ENCODE measurements at places on chromosomes 11 and 22.

- no peak for DNase-seq
These were observed 2.4 kb downstream of the LARGE1 start for GRCh38 chr22:33917744-33918406.

DNA sequence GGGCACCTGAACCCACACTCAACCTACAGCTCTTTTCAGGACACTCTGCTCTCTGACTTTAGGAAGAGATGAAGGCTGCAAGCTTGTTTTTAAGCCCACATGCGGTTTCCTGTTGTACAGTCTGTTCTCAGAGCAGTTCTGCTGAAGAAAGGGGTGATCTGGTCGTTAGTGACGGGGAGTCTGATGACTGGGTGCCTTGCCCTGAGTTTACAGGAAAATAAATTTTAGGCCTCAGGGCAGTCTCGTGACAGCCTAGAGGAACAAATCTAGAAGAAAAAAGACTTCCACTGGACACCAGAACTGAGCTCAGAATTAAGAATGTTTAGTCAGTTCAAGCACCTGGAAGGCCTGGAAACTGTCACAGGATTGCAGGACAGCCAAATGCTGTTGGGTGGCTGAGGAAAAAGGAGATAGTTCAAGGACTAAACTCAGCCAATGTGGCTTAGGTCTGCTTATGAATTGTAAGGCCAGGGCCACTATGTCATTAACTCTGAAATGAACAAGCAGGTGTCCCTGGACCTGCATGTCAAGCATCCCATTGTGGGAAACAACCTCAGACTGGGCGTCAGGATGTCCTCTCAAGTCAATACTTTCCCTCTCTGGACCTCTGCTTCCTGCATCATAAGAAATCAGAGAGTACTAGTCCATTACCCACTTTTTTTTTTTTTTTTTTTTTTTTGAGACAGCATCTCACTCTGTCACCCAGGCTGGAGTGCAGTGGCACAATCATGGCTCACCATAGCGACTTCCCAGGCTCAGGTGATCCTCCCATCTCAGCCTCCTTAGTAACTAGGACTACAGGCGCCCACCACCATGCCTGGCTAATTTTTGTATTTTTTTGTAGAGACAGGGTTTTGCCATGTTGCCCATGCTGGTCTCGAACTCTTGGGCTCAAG lies 5.7 kb downstream of the PIK3IP1 start:
- peak; percentile 60 for DNase-seq

DNA sequence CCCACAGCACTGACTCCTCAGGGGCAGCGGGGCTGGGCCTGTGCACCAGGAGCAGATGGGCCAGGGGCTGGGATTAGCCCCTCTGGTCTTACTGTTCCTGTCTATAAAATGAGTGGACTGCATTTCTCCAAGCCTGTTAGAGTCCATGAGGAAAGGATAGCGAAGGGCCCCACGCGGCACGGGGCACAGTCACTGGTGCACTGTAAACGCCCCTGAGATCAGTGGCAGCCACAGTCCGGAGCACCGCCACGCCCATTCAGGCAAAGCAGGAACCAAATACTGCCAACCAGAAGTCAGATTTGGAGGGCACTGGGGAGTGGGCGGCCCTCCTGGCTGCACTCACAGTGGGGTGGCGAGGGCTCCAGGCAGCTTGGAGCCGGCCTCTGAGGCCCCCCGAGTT lies 387.5 kb downstream of the TBC1D22A start:
- DNase-seq, result no peak

GRCh38 chr11:12121011-12121410 lies 10.6 kb downstream of the MICAL2 start:
- no peak for DNase-seq

DNA sequence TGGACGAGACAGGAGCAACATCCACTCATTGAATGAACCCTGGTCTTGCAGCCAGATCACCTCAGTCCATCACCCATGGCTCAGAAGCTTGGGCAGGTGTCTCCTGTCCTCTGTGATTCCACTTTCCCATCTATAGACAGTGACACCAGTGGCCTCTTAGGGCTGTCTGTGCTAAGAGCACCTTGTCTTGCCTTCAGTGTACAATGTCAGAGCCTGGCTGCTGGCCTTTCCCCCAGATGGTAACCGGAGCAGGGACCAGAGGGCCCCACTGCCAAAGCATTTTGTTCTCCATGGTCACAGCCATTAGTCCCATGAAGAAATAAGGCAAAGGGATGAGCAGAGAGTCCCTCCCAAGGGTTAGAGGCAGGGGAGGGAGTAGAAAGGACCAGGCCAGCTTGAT lies 35.4 kb downstream of the PKNOX2 start:
- DNase-seq, result no peak

DNA sequence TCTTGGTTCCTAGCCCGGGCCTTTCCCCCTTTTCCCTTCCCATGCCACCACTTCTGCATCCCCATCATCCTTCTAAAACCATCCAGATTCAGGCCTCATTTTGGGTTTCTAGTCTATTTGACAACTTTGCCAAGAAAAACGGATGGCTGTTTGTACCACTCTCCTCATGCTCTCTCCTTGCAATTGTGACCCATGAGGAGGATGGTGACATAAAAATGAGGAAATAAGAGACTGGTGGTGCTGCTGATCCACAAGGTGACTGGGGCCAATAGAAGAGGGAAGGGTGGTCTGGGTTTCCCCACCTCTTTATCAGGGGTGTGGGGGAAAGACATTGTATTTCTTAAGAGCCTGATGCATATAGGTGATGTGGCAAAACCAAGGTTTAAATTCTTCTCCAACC lies 1.0 kb downstream of the MS4A4A start:
- no peak for DNase-seq

DNA sequence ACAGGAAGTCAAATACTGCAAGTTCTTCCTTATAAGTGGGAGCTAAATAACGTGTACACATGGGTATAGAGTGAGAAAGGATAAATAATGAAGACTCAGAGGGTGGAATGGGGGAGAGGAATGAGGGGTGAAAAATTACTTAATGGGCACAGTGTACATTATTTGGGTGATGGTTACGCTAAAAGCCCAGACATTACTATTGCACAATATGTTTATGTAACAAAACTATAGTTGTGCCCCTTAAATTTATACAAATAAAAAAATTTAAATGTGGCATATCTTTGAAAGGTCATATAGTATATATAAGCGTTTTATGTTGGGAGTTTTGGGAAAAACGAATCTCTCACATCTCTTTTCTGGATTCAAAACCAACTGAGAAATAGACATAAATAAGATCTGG lies 96.1 kb downstream of the KIF18A start:
- no peak for DNase-seq

DNA sequence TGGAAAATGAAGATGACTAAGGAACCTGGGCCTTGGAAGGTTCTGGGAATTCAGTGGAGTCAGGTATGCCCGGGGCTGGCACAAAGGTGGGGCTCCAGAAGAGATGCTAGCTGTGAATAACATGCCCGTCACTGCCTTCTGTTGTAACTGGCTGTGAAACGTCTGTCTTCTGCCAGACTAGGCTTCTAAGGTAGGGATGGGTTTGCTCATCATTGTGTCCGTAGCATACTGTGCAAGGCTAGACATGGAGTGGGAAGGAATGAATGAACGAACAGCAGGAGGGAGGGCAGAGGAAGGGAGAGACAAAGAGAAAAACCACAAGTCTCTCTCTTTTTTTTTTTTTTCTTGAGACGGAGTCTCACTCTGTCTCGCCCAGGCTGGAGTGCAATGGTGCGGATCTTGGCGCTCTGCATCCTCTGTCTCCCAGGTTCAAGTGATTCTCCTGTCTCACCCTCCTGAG lies 327.4 kb downstream of the MN1 start:
- no peak for DNase-seq

- DNase-seq, result no peak
These were observed 40.5 kb upstream of the FBLN1 start for GRCh38 chr22:45462034-45462655.

DNA sequence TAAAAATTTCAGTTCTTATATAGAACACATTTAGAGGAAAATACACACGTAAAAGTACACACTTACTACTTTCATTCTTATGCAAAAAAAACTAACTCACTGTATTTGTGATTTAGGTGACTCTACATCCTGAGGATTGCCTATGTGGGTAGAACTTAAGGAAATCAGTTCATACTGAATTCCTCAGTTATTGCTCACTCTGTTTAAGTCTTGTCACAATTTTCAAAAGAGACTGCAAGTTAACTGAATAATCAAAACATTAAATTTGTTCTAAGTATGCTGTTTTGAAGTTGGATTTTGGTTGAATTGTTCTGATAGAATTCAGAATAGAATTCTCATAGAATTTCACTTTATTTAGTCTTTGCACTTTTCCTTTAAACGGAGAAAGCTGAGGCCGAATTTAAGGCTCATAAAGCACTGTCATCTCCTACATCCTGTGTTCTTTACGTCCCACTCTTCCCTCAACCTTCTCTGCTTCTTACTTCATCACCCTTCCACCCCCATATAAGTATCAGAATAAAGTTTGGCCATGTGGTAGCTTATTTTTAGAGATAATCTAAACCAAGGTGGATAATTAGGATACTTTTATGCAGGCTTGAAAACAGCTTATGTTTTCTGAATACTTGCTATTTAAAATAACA lies 59.8 kb downstream of the APOL5 start:
- no peak for DNase-seq

DNA sequence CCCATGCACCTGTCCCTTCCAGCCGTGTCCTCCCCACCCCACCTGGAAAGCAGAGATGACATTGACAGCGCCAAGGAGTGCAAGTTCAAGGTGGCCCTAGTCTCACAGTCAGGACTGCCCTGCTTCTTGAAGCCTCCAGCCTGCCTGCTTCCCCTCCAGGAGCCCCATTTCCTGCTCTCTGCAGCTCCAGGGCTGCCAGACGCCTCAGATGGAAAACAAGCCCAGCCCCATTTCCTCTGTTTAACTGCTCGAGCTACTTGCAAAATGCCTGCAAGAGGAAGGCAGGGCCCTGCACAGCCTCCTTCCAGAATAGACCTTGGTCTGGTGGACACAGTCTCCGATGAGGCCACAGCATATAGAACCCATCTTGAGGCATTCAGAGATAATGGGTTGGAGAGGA lies 5.0 kb upstream of the DGKZ start:
- DNase-seq, result no peak

DNA sequence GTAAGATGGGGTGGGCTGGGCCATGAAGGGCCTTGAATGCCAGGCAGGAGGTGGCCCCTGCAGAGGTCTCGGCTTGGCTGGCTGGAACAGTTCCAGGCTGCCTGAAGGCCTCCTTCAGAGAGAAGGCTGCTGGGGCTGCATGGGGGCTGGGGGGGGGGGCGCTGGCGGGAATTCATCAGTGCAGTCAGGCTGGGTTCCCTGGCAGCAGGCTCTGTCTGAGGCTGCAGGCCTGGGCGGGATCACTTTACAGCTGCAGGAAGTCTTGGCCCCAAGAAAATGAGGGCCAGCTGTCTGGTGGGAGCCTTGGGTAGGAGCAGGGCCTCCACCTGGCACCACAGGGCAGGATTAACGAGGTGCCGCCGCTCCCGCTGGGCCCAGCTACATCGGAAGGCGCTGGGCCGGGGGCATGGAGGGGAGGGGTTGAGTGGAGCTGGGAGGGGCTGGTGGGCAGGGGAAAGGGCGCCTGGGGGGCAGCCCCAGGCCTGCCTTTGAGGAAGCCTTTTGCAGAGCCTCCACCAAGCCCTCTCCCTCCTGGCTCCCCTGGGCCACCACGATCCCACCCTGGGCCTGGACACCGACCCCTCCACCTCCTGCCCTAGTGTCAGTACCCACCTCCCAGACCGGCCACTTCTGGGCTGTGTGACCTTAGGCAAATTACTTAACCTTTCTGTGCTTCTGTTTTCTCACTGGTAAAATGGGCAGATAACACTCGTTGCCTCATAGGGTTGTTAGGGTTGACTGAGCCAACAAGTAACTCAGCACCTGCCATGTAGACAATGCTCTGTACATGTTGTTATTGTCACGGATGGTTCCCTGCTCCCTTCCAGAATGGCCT lies 31.0 kb upstream of the HMOX1 start:
- DNase-seq, result no peak

- DNase-seq, result no peak
These were observed 122.6 kb downstream of the MICAL2 start for GRCh38 chr11:12232817-12233601.

DNA sequence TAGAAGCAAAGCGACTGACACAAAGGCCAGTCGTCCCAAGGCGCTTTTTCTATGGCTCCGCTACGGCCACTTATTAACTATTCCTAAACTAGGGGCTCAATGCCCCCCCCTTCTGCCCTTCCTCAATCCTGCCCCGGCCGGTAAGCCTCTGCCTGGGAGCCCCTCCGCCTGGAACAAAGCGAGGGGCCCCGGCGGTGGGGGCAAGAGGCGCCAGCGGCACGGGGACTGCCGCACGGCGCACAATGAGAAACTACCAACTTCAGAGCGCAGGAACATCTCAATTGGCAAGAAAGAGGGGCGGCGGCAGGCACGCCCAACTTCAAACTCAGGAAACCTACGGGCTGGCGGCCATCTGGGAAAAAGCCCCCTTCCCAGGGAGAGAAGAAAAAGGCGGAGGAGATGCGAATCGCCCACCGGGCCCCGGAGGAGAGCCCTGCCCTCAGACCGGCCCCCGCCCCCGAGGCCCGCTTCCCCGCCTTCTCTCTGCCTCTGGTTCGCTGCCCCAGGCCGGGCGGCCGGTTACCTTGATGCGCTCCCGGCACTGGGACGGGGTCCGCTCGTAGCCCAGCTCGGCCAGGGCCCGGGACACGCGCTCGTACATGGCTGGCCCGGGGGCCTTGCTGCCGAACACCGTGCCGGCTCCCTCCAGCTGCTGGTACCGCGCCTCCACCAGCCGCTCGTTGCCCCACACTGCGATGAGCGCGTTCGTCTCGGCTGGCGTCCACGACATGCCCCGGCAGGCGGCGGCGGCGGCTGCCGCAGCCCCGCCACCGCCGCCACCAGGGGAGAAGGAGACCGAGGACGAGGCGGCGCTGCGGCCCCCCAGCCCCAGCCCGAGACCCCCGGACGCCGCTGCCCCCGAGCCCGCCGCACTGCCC lies 619 bp downstream of the MSANTD2 start:
- peak; percentile 16 for DNase-seq

- no peak for DNase-seq
These were observed 19.2 kb upstream of the KDM2A start for GRCh38 chr11:67099831-67100324.

All from central memory CD8-positive, alpha-beta T cell (primary cell).